ENCODE measurements at places on chromosomes 1 and 21. TPM values are rescaled to one million over a fixed set of nuclear protein-coding genes. Genes with fewer than 3 reads are reported as not detected.
A peak's percentile ranks its signal among the peaks of the same experiment; 100 is the strongest.

GRCh38 chr1:89877756-89878155 is 56.9 kb downstream of the LRRC8D start:
- no peak for DNase-seq

GRCh38 chr1:115300087-115300876 is 37.8 kb downstream of the NGF start:
- no peak for DNase-seq

GRCh38 chr1:21212126-21212525 is 35.4 kb upstream of the EIF4G3 start:
- no peak for DNase-seq

DNA sequence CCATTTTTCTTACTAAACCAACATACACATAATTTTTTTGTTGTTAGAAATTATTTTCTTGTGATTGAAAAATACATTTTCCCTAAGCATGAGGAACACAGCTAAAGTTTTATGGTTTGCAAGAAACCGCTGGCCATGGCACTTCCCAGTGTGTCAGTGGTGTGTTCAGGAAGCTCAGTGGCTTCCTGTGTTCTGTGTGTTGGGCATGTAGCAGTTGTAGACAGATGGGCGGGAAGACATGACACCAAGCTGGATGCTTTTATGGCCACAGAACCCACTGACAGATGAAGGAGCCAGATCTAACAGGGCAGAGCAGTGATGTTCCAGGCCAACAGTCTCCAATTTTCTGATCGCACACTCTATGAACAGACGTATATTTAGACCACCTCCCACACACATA is 119.8 kb downstream of the GALNT2 start:
- no peak for DNase-seq

- DNase-seq = no peak
These were observed 27.1 kb downstream of the ACOT11 start for GRCh38 chr1:54575161-54575560.

DNA sequence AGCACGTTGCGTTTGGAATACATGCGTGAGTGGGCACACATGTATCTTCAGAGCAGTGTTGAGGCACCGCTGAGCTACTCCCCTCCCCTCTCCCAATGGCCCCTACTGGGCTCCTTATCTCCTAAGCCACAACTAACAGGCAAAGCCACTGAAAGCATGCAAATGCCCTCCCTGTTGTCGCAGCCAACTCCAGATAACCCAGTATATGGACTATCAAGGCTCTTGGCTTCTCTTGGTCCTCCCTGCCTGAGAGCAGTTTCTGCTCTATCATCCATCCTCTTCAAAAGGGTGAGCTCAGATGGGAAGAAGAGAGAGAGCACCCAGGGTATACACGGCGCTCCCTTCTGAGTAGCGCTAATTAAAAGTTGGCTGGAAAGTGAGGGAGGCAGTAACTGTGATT is 58.5 kb upstream of the CNTN2 start:
- DNase-seq = no peak

DNA sequence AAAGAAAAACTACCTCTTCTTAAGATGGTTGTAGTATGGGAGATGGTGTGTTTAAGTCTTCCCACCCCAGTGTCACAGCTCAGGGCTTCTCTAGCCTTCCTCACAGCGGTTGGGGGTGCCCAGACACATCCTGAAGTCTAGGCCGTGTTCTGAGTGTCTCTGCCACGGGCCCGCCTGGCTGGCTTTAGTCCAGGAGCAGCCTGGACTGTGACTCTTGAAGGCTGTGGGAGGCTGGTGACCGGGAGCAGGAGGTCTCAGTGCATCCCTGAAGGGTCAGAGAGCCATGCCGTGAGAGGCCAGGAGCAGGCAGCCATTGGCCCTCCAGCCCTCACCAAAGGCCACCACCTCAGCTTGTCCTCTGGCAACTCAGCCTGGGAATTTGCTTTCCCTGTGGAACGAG is 4.5 kb downstream of the EPHX1 start:
- DNase-seq = no peak

- DNase-seq = no peak
These were observed 86.5 kb downstream of the PATJ start for GRCh38 chr1:61828805-61829204.

ANKRD65 gene
- total RNA-seq = 0.44 TPM

DNA sequence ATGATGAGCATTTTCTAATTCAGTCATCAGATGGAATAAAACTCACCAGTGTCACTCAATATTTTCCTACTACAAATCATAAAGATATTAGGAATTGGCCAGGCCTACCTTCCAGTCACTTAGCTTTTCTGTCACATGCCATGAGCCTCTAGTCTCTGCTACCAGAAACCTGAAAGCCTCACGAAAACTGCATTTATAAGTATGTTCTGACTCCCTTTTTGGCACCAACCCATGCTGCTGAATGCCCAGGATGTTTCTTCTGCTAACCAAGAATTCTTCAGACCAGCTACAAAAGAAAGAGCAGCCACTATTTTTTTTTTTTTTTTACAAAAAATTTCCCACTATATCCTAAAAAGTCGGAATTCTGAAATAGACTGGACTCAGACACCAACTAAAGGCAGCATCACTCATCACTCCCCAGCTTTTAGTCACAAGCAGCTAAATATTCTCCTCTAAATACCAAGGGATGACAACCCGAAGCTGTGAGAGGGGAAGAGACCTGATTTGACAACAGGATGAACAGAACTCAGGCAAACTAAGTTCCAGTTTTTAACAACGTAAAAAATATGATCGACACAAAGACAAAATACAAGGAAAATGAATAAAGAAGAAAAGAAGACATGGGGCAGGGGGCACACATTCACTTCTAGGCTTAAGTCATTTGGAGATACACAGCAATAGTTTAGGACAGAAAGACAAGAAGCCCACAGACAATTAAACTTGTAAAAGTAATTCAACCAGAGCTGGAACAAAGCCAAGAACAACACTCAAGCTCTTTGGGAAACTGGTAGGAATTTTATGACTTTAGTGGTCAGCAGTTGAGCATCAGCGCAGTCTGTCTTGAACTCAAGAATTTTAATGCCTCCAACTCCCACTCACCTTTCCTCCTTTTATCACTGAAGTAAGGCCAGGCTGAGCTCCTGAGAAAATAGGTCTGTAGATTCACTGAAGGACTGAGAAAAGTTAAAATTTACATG is 1.7 kb downstream of the DCAF8 start:
- DNase-seq = peak; percentile 62

MEX3A gene
- 9.3 TPM for total RNA-seq

NID1 gene
- total RNA-seq = not detected

GNAI3 gene
- 3.9 TPM for total RNA-seq

PGLYRP3 gene
- total RNA-seq = not detected

GRCh38 chr1:215146240-215146975 is 63.9 kb downstream of the KCNK2 start:
- peak; percentile 52 for DNase-seq

PPFIA4 gene
- total RNA-seq = 0.16 TPM

DNA sequence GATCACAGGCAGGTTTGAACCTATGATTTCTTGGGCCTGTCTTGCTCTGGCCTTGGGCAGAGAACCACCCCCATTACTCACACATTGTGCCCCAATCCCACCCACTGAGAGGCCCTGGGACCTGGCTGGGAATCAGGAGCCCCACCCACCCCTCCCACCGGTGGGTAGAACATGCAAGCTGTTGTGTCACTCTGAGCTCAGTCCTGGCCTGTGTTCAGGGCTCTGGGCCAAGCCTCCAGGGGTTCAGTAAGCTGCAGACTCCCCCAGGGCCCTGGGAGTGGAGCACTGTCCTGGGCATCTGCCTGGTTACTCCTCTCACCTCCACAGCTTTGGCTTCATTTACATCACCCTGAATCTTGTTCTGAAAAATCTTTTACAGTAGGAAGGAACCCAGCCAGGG is 270.5 kb downstream of the RRAGC start:
- no peak for DNase-seq

- DNase-seq = no peak
These were observed 11.7 kb upstream of the TNNI3K start for GRCh38 chr1:74223453-74223852.
